ENCODE measurements at places on chromosomes 3 and 15.

- DNase-seq, result peak; percentile 48
Observed at GRCh38 chr15:83276661-83277060, 7.8 kb downstream of the BNC1 start.

GRCh38 chr15:98983334-98983733, 24.3 kb downstream of the PGPEP1L start:
- DNase-seq, result peak; percentile 66

DNA sequence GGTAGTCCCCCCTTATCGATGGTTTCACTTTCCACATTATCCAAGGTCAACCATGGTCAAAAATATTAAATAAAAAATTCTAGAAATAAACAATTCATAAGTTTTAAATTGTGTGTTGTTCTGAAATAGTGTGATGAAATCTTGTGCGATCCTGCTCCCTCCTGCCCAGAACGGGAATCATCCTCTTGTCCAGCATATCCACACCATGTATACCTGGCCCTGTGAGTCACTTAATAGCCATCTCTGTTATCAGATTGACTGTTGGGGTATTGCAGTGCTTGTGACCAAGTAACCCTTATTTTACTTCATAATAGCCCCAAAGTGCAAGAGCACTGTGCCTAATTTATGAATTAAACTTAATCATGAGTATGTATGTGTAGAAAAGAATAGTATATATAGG, 19.1 kb downstream of the FAM81A start:
- DNase-seq, result no peak

GRCh38 chr3:159538507-159538906, 450.1 kb upstream of the IL12A start:
- DNase-seq, result no peak

DNA sequence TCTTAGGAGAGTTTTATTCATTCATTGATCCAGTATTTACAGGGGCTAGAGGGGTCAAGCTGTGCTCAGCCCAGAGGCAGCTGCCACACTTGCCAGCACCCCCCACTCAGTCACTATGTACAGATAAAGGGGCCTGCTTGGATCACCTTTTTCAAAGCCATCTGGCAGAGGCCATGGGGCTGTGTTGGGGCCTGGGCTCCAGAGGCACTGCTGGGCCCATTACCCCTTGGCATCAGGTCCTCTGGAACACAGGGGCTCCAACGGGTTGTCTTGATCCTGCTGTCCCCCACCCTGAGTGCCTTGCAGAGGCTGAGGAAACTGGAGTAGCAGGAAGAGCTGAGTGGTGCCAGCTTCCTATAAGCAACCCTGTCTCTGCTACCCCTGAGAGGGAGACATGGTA, 43.9 kb downstream of the SEMA3G start:
- no peak for DNase-seq

DNA sequence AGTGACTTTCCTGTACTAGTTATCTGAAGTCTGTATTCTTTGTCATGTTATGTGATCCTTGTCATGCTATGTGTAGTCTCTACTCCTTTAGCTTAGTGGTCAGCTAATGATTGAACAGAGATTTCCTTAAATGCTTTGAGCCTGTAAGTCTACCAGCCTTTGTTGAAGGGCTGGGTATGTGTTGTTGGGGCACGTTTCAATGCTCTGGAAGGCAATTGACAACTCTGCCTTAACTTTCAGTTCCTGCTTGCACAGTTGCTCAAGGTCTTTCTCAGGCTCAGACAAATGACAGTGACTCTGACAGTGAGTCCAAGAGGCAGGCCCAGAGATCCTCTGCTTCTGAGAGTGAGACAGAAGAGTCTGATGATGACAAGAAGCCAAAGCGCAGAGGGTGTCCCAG, 89.3 kb downstream of the CHD2 start:
- no peak for DNase-seq

DNA sequence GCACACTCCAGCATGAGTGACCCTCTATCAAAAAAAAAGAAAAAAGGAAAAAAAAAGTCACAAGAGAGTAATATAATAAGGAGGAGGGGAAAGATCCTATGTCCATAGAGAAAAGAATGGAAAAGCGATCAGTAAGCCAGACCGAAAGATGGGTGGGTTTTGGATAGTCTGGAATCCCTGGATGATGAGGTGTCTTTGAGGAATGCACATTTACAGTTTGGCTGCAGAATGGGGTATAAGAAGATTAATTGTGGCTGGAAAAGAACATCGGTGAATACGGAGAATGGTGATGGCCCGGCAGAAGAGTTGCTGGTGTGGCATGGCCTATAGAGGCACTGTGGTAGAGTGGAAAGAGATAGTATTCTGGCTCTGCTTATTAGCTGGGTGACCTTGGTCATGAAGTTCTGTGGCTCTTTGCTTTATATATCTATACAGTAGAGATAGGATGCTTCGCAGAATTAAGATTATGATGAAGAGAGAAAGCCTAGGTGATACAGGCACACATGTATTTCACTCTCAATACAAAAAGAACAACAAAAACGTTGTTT, 187.9 kb downstream of the AKAP13 start:
- peak; percentile 36 for DNase-seq

Measured in fibroblast of skin of abdomen (primary cell).